Stimulated activated CD4-positive, alpha-beta T cell treated with anti-CD3 and anti-CD28 coated beads, Interleukin-12 subunit alpha, Interleukin-12 subunit beta, amount 100 ng/mL, for 24 hours (primary cell): ENCODE measurements at places on chromosomes 3 and 15.

DNA sequence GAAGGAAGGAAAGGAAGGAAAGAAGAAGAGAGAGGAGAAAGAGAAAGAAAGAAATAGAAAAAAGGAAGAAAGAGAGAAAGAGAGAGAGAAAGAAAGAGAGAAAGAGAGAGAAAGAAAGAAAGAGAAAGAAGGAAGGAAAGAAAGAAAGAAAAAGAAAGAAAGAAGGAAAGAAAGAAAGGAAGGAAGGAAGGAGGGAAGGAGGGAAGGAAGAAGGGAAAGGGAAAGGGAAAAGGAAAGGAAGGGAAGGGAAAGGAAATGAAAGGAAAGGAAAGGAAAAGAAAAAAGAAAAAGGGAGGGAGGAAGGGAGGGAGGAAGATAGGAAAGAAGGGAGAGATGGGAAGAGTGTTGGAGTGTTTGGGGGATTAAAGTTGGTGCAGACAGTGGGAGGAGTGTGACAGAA lies 450.1 kb downstream of the GBE1 start:
- no peak for DNase-seq

DNA sequence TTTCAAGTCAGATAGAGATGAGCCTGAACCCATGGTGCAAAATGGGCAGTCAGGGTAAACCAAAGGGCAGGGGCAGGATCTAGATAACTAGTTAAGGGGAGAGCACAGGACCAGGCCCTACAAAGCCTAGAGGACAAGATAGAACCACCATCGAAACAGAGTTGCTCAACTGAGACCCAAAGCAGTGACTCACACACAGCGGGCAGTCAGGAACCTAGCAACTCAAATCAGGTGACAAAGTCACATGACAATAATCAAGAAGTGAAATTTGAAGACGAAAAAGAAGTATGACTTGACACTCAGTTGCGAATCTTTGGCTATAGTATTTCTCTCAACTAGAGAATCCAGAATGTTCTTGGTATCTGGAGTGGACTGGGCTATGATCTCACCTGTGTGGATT lies 136.0 kb upstream of the PTPRG start:
- DNase-seq = no peak

- no peak for DNase-seq
Observed at GRCh38 chr3:8980756-8981257, 17.5 kb upstream of the RAD18 start.

GRCh38 chr3:44501971-44502370 lies 24.5 kb upstream of the ZNF445 start:
- DNase-seq = no peak

GRCh38 chr3:64291345-64291744 lies 66.1 kb upstream of the PRICKLE2 start:
- DNase-seq = no peak

- no peak for DNase-seq
Observed at GRCh38 chr3:138426211-138426610, 8.2 kb upstream of the ESYT3 start.

DNA sequence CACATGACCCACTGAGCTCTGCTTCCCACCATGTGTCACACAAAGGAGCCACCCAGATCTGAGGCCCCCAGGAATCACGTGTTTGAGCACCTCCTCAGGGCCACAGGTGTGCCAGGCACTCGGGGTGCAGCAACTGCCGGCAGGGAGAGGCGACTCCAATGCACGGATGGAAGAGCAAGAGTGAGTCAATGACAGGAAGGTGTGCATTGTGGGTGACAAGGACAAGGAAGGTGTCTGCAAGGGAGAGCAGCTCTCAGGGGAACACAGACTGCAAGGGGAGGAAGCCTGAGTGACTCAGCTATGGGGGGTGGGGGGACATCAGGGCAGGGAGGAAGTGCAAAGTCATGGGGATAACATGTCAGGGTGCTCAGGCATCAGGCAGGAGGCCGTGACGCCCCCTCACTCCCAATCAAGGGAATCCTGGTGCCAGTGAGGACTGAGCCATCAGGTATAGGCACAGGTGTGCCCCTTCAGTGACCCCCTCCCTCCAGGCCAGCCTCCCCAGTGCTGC lies 67.4 kb downstream of the NUP210 start:
- no peak for DNase-seq
